ENCODE measurements at places on chromosomes 12 and 14. TPM values are rescaled to one million over a fixed set of nuclear protein-coding genes. Genes with fewer than 3 reads are reported as not detected.

DNA sequence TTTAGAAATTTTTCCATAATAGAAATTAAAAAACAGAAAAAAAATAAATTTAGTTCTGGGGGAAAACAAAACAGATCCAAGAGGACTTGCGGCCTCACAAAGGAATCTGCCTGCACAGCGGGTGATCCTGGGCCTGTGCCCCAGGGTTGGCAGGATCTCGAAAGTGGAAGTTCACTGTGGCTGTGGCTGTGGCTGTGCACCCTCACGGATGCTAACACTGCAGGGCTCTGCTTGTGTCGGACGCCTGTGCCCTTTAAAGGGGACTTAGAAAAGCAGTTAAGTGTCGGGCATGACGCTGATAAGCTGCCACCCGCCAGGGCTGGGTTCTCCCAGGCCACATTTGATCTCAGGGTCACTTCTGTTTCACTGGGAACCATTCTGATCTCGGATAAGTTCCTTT, 209.1 kb downstream of the TTC7B start:
- DNase-seq = no peak

NR4A1 gene
- 238 TPM for total RNA-seq

NTS gene
- 0.43 TPM for total RNA-seq

- DNase-seq = no peak
Measured at GRCh38 chr12:92132288-92132687, 13.4 kb downstream of the BTG1 start.

GPD1 gene
- total RNA-seq = 12.3 TPM

RNASE11 gene
- total RNA-seq = not detected

DNA sequence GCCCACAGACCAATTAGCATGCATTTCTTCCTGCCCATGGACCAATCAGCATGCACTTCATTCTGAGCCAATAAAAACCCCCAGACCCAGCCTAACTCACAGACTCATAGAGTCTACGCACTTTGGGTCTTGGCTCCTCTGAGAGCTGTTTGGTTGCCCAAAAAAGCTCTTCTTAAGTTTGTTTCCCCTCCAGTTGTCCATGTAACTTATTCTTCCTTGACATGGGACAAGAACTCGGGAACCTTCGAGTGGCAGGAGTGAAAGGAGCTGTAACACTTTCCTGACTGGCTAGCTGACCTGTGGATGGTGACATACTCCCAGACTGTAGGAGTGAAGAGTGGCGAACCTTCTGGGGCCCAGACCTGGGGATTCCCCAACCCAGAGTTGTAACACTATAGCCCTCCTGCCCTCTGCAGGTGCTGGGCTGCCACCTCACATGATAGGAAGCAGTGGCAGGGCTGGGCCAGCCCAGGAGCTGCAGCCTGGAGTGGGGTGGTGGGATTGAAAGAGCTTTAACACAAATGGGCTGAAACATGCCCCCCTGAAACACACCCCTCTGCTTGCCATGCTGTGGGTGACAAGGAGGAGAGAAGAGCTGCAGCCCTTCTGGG, 4.4 kb upstream of the BTBD7 start:
- no peak for DNase-seq

ACVRL1 gene
- 19.8 TPM for total RNA-seq

- no peak for DNase-seq
Measured at GRCh38 chr12:7128681-7129286, at the start of gene RBP5. Gene RBP5 (minus strand): TSS chr12:7128889. CDS start chr12:7128775, 114 bp downstream.

GRCh38 chr12:22686193-22686592, 61.2 kb downstream of the ETNK1 start:
- no peak for DNase-seq

GCH1 gene
- 2.2 TPM for total RNA-seq

NRIP2 gene
- total RNA-seq = 1.5 TPM

PARPBP gene
- total RNA-seq = 0.74 TPM

KIAA0586 gene
- 8.5 TPM for total RNA-seq

GRCh38 chr12:124216966-124217365, 77.9 kb upstream of the RFLNA start:
- no peak for DNase-seq

RASSF9 gene
- total RNA-seq = 4.0 TPM

GLRX5 gene
- 78.6 TPM for total RNA-seq

BATF gene
- total RNA-seq = 0.54 TPM

GRCh38 chr12:76029982-76030340, 1.6 kb downstream of the PHLDA1 start:
- DNase-seq = peak; percentile 62

C1R gene
- total RNA-seq = 447 TPM

DNA sequence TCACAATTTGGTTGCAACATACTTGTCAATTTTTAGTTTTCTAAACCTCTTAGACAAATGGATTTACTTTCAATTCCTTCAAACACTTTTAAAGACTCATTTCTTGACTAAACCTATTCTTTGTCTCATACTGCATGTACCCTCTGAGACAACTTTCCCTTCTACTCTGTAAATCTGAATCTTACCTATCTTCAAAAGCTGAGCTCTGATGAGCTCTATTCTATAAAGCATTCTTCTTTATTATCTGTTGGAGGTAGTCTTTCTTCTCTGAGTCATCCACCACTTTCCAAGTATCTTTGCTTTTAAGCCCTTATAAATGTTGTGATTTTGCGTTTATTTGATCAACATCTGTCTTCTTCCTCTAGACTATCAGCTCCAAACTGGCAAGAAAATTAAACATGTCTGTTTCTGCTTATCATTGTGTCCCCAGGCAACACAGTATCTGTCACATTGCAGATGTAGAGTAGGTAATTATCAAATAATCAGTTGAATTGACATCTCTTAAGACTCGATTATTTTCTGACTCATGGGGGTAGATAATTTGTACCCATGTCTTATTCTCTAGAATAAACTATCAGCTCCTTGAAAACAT, 265.6 kb upstream of the FAR2 start:
- DNase-seq = no peak

- DNase-seq = peak; percentile 80
Measured at GRCh38 chr14:104138098-104138717, at the start of gene KIF26A. Gene KIF26A (plus strand): TSS chr14:104138587. CDS start chr14:104138723, 136 bp downstream.

DNA sequence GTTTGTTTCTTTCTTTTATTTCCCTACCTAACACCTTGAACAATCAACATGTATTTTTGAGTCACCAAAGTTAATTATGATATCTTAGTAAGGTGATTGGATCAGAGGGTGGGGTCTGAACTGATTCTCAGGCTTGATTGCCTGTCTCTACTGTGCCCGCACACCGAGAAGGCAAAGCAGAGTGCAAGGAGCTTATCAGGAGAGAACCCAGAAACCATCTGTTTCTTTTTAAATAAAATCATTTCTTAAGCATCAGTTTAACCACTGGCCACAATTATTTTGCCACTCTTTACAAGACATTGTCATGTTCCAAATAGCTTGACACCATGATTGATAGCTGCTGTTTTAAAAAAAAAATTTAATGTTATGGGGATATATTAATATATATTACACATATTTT, 3.1 kb downstream of the GARIN2 start:
- DNase-seq = no peak

BEGAIN gene
- 2.7 TPM for total RNA-seq

- no peak for DNase-seq
Measured at GRCh38 chr12:131856366-131857097, 28.3 kb downstream of the MMP17 start.

GRCh38 chr12:86256163-86256562, at the start of gene MGAT4C:
Gene MGAT4C (minus strand): TSS chr12:86256391.
- no peak for DNase-seq

DNA sequence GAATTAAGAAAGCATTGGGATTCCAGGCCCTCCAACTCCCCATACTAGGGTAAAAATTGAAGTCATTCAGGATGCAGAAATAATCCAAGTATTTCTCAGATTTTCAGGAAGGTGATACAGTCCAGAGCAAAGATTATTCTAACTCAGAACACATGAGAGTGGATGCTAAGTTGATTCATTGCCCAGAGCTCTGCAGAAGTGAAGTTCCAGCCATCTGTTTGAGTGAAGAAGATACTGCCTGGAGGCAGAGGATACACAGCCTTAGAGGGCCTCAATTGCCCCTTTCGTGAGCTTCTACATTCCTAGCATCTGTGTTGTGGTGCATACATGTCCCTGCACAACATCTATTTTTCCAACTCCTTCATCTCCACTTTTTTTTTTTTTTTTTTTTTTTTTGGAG, 36.9 kb upstream of the SMUG1 start:
- DNase-seq = no peak

GRCh38 chr12:46383654-46384450, 11.3 kb upstream of the SLC38A2 start:
- DNase-seq = peak; percentile 99

RIPK3 gene
- total RNA-seq = 2.9 TPM

DNA sequence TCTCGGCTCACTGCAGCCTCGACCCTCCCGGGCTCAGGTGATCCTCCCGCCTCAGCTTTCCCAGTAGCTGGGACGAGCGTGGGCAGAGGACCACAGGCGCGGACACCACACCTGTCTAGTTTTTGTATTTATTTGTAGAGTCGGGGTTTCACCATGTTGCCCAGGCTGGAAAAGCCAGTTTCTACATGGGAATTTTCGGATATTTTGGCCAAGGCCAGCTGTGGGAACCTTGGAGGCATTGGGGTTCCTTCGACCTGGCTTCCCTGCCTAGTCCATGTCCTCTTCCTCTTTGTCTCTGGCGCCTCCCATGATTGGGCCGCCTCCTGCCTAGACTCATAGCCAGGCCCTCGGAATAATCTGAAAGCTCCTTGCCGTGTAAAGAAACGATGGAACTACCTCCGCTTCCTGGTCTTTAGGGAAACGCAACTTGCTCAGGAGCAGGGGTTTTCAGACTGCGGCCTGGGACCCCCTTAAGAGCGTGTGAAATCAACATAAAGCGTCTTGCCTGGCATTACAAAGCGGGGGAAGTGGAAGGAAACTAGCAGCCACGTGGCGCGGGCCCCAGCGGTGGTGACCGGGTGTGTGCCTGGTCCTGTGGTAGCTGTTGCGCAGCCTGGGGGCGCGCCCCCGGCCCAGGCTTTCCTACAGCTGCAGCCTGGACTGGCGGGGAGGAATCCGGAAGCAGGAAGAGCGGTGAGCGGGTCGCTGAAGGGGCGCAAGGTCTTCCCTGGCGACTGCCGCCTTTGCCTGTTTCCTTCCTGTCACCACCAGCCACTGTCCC, 1.4 kb upstream of the HSP90AA1 start:
- peak; percentile 88 for DNase-seq

DNA sequence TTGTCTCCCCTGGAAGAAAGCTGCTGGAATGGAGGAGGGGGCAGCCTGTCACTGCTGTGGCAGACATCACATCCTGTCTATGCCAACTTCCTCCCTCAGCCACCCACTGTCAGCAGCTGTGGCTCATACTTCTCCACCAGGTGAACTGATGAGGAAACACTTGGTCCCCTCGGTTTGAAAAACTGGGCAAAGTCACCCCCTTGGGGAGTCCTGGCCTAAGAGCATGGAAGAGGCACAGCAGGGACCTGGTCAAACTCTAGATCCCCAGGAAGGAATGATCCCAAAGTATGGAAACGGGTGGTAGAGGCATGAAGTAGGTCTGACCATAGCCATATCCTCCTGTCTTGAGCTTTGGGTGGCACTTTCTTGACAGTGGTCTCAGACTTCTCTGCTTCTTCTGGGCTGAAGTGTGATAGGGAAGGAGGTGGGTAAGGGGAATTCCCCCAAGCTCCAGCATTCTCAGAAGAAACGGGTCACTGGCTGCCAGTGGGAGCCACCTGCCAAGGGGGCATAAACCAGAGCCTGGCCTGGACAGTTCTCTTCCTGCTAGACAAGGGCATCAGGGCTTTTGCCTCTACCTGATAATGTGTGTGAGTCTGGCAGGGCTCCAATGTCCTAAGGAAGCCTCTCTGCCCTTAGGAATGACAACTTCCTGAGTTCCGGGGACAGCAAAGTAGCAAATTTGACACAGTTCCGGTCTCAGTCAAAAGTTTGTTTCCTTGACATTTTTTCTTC, 36.0 kb downstream of the FMNL3 start:
- DNase-seq = no peak

GRCh38 chr14:51367600-51367931, 127.5 kb downstream of the TMX1 start:
- DNase-seq = no peak

- DNase-seq = no peak
Measured at GRCh38 chr14:34496007-34496678, 34.1 kb upstream of the SPTSSA start.

DNA sequence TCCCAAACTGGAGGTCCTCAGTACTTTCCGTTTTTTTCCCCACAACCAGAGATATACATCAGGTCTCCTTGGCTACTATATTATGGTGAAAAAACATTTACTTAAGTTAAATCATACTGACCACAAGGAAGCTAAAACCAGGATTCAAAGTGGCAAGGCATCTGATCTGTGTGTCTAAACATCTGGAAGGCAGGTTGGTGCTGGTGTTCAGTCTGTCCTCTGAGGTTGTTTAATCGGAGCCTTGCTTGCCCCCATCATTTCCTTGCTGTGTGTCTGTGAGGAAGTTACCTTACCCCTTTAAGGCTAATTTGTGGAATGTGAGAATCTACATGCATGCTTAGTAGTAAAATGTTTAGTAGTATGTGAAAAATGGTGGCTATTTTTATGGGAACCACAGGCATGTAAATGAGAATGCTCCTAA, 75.6 kb downstream of the GALNT4 start:
- no peak for DNase-seq
